Activated naive CD4-positive, alpha-beta T cell treated with anti-CD3 and anti-CD28 coated beads, Interleukin-2, amount 50 U/mL, for 16 hours (primary cell): ENCODE measurements at places on chromosomes 3 and 15.

GRCh38 chr3:157066335-157067098 is 93.4 kb downstream of the CCNL1 start:
- DNase-seq: no peak

- no peak for DNase-seq
Measured at GRCh38 chr15:36614016-36614415, 34.6 kb downstream of the CDIN1 start.

DNA sequence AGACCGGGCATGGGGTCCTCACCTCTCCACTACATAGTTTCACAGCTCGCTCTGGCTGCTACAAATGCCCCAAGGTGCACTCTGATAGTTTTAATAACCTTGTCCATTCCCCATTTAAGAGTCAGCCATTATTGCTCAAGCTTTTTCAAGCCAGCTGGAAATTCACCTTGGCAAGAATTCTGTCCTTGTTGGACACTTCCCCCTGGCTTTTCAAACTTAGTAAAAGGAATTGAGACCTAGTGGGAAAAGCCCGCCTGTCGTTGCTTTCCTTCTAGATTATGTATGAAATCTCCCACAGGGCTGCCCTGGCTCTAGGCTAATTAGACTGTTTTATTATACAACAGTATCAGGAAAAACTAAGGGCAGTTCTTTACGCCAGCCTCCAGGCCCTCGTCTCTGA is 293.7 kb upstream of the GADL1 start:
- DNase-seq: no peak

GRCh38 chr3:76403556-76403955 is 618.2 kb upstream of the ZNF717 start:
- no peak for DNase-seq

DNA sequence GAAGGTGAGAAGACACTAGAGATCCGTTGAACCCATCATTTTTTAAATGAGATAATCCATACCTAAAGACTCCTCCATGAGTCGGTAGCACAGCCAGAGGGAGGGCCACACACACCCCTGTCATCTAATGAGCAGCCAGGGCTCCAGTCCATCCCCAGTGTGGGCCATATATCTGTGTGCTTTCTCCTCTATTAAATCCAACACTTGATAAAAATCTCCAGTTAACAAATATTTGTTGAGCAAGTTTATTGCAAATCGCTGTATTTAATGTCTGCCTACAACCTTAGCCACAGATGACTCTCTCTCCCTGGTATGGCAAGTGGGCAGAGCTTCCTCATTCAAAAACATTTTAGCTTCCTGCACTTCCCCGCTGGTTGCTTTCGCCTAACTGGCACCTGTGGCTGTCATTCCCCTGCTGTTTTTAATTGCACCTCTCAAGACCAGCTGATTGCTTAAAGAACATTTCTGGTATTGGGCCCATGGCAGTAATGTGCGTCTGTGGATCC is 82.8 kb downstream of the SMAD3 start:
- DNase-seq: no peak

DNA sequence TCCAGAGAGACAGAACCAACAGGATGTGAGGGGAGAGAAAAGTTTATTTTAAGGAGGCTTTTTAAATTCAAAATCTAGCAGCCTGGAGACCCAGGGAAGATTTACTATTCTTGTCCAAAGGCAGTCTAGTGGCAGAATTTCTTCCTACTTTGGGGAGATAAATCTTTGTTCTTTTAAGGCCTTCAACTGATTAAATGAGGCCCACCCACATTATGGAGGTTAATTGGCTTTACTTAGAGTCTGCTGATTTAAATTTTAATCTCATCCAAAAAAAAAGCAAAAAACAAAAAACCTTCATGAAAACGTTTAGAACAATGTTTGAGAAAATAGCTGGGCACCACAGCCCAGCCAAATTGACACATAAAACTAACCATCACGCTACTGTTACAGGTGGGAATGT is 41.3 kb downstream of the TMOD3 start:
- no peak for DNase-seq

DNA sequence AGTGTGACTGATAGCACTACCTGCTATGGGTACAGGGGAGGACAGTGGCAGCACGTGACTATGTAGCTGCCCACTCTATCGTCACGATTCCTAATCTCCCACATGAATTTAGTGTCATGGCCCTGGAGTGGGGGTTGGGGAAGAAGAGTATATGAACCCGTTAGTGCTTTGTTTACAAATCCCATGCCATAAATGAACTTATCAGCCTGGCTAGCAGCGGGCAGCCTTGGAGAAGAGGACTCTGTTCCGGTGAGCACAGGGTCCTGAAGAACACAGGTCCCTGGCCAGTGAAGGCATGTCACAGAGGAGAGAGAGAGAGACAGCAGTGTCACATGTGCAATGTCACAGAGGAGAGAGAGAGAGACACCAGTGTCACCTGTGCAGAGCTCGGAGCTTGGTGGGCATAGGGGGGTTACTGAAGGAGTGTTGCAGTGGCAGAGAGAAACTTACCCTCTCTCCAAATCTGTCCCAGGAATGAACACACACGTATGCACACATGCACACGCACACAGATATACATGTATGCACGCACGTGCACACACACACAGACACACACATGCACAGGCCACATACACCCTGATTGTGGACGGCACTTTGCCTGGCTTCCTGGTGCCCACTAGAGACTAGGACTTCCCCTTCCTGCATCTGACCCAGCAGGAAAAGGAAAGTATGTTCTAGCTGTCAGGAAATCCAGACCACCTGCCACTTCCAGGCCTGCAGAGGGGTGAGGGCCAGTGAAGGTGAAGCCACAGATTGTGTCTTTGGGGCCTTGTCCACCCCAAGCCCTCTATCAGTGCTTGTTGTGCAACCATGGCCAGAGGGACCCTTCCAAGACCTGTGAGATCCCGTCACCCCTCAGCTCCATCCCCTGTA is 26.3 kb downstream of the ITGA11 start:
- DNase-seq: no peak

DNA sequence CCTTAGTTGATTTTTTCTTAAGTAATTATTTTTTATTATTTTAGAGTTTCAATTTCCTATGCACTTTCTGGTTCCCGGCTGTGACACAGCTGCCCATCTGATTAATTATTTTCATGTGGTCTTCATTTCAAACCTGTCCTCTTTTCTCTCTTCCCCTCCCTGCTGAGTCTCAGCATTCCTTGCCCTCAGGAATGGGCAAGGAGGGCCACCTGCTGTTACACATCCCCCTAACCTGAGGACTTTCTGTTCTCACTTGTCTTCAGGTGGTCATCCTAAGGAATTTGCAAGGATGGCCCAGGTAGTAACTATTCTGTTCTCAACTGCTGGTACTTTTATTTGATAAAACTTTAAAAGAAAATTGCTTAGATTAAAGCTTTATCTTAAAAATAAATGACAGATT is 545.0 kb downstream of the OTOL1 start:
- DNase-seq: no peak

DNA sequence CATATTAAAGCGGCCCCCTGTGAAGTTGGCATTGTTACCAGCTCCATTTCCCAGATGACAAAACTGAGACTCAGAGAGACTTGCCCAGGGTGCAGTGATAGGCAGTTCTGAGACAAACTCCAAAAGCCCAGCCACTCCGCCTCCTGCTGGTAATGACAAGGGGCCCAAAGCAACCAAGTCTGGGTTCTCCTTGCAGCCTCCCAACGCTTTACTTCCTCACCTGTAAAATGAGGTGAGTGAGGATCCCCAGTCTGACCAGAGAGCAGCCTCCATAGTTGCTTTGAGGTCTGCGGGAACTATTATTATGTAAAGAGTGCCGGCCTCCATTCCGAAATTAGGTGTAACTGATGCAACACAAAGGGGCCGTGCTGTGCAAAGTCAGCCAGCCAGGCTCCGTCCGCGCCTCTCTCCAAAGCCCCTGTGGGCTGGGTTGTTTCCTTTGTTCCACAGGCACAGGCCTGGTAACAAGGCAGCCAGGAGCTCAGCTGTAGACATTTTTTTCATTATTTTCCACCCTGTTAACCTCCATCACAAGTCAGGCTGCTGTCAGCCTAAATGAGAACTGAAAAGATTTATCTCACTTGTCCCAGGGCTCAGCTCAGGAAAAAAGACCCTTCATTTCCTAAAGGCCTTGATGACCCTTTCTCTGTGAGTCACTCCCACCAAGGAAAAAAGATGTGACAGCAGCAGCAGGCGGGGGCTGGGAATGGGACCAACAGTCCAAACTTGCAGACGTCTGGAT is 139.1 kb upstream of the RAD18 start:
- DNase-seq: no peak

- no peak for DNase-seq
Measured at GRCh38 chr3:189964623-189965332, 155.9 kb downstream of the P3H2 start.

- DNase-seq: no peak
Measured at GRCh38 chr3:126528419-126528799, 4.5 kb downstream of the CHST13 start.

- no peak for DNase-seq
Measured at GRCh38 chr3:115990669-115991068, 367.4 kb downstream of the GAP43 start.

DNA sequence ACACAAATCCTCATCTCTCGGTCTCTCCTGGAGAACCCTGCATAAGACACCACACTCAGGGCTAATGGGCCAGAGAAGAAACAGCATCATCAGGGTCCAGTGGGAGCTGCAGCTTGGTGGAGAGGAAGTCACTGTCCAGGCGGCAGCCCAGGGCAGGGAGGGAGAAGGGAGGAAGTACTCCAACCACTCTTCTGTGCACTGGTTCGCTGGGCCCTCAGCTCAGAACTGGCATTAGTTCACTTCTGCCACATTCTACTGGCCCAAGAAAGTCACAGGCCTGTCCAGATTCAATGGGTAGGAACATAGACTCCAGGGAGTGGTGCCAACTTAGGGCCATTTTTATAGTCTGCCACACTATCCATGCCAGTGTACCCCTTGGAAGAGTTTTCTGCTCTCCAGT is 169.0 kb downstream of the ABHD5 start:
- DNase-seq: no peak

GRCh38 chr15:90597577-90597976 is 67.9 kb downstream of the CRTC3 start:
- DNase-seq: no peak

GRCh38 chr3:14969671-14970070 is 22.3 kb downstream of the NR2C2 start:
- DNase-seq: no peak

- DNase-seq: no peak
Measured at GRCh38 chr15:77629070-77630030, 3.4 kb downstream of the LINGO1 start.

GRCh38 chr3:5498981-5499380 is 311.5 kb downstream of the EDEM1 start:
- no peak for DNase-seq

DNA sequence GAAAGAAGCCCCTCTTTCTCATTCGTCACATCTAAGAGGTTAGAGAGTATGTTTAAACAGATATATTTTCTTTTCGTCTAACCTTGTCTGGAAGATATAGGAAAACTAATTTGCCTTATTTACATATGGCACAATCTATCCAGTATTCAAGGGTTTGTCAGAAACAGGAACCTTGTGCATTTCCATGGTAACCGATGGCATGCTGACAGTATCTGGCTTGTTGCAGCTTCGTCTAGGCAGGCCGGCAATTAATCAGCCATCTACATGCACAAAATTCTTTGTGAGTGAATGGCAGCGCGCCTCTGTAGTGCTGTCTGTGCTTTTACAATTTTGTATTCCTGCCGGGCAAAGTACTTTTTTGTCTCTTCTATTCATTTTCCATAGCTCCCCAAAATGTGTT is 294.0 kb upstream of the SOX2 start:
- DNase-seq: no peak

DNA sequence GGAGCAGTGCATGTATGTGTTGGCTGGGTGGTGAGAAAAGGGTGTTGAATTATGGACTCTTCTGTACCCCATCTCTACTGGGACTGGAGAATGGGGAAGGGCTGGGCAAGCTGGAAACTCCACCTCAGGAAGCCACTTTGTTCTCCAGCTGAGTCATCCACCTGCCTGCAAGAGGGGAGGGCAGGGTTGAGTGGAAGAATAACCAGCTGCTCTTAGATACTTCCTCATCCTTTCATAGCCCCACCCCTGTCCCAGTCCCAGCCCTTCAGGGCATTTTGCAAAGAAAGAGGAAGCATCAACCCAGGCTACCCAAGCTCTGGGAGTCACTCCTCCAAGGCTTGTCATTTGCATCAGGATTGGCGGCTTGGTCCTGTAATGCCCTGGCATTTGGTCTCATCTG is 33.1 kb downstream of the RAB11A start:
- no peak for DNase-seq

DNA sequence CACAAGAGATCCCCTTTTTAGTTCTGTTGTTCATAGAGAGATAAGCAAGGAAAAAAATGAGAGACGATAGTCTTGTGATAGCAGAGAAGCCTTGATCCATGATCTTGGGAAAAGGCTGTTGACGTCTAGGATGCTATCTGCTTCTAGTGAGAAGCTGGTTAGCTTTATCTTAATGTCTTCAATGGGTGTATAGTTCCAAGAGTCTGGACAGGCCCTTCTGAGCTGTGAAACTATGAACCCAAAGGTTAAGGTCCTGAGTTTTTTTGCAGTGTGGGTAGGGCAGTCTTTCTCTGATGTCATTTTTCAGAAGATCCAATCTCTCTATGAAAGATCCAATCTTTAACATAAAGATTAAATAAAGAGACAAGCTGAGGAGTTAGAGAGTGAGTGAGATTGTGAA is 10.5 kb upstream of the NOX5 start:
- no peak for DNase-seq

GRCh38 chr3:43212914-43213611 is 73.3 kb upstream of the SNRK start:
- DNase-seq: no peak

DNA sequence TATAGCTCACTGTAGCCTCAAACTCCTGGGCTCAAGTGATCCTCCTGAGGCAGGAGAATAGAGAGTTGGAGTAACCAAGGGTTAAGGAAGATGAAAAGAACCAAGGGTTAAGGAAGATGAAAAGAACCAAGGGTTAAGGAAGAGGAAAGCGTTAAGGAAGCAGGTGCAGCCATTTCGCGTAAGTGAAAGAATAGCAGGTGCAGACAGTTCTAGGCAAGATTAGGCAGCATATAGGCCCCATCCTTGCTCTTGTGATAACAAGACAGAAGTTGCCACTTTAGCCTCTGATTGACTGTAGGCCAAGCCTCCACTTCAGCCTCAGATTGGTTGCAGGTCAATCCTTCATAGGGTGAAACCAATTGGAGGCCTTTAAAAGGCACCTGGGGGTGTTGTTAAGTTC is 677.4 kb downstream of the PDCD6IP start:
- DNase-seq: no peak

GRCh38 chr3:43910750-43911149 is 220.0 kb downstream of the ABHD5 start:
- DNase-seq: no peak

DNA sequence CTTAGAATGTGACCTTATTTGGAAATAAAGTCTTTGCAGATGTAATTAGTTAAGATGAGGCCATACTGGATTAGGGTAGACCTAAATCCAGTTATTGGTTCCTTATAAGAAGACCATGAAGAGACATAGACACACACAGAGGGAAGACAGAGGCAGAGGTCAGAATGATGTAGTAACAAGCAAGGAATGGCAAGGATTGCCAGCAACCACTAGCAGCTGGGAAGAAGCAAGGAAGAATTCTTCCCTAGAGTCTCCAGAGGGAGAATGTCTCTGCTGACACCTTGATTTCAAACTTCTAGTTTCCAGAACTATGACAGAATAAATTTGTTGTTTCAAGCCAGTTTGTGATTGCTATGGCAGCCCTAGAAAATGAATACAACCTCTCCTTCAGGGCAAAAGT is 116.7 kb downstream of the WDR76 start:
- no peak for DNase-seq
